ENCODE measurements at places on chromosomes 13 and 19.

DNA sequence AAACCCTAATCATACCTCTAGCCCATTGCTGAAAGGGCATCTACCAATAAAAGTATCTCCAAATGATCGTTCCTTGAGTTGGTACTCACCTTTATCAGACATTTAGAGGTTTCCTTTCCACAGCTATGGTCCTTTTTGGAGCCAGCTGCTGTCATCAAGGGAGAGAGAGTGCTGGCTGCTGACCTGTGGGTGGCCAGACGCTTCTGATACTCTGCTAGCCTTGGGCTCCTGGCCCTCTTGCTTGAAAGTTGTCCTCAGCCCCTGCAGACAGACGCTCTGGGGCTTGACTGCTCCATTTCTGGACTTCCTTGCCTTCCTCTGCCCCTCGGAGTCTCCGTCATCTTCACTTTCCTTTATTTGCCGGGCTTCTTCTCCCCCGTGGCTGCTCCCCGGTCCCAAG is 499.1 kb downstream of the DIAPH3 start:
- no peak for DNase-seq

DNA sequence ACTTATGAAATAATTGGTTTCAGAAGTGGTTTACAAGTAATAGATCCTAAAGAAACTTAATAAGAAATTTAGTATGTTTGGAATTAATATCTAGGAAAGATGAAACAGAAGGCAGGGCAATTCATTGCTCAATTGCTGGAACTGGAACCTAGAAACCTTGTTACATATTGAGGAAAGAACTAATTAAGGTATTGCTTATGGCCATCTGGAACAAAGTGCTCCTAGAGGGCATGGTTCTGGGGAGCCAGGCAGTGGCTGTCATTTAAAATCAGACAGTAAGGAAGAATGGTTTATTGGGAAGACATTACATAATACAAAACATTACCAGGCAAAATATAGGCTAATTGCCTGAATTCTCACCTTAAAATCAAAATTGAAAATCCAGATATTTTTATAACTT is 224.1 kb downstream of the SLITRK6 start:
- DNase-seq: no peak

- DNase-seq: no peak
Observed at GRCh38 chr19:6394831-6395230, 1.9 kb upstream of the GTF2F1 start.

DNA sequence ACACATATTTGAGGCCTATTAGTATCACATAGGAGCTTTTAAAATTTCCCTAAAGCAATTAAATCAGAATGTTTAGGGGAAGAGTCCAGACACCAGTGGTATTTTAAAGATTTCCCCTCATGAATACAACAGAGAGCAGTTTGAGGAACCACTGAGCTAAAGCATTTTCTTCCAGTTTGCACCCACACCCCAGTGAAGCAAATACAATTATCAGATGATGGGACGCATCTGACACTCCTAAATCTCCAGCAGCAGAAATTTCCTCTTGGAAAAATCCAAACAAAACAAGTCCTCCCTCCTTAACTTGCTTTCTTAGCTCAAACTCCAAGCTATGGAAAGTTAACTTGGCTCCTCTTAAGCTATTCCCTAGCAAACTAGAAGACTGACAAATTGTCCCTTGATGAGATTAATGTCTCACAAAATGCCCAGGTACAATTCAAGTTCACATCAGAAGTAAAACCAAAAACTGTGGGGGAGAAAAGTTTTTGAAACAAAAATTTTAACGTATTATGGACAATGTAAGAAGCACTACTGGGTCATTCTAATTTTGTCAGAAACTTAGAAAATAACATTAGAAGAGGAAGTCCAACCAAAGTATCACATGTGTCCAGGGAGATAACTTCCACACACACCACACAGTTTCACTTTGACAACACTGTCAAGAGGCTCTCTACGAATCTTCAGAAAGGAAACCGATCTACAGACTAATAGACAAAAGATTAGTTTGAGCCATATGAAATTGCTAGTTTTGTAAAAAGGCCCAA is 74.1 kb downstream of the ABCC4 start:
- DNase-seq: no peak

DNA sequence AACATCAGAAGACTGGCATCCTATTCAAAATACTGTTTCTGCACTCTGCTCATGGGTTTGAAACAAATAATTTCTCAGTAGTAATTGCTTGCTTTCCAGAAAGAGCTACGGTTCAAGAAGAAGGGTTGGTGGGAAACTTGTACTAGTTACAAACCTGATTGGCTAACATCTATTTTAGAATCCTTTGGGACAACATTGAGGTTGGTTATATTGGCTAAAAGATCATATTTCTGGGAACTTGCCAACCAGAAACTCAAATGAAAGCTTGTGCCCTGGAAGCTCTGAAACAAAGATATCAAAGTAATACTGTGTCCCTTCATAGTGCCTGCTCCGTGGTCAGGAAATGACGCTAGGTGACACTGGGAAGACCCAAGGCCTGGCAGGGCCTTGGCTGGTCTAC is 141.7 kb downstream of the LACC1 start:
- no peak for DNase-seq

GRCh38 chr19:56619121-56619520 is 23.8 kb upstream of the SMIM17 start:
- no peak for DNase-seq

Data from activated T-cell treated with anti-CD3 and anti-CD28 coated beads for 4 hours (primary cell).